Astrocyte (in vitro differentiated cells and primary cell): ENCODE measurements at places on chromosomes 11 and 22. TPM values are rescaled to one million over a fixed set of nuclear protein-coding genes. Genes with fewer than 3 reads are reported as not detected.

PVALB gene
- total RNA-seq: not detected in 2 replicates

TMEM191C gene
- total RNA-seq: 2.8 and 3.4 TPM in 2 replicates

APOL5 gene
- total RNA-seq: not detected in 2 replicates

CARD18 gene
- total RNA-seq: not detected in 2 replicates

CABP4 gene
- not detected in 2 replicates for total RNA-seq

SESN3 gene
- total RNA-seq: 85.6 and 98.1 TPM in 2 replicates

- no peak overlapping the region for H3K4me3 ChIP-seq
- no peaks in the 10 kb centered on the region for H3K36me3 ChIP-seq
- DNase-seq: no peak
- no peak overlapping the region for H3K27ac ChIP-seq
Observed at GRCh38 chr22:50169181-50169759, 1.3 kb upstream of the PANX2 start.

GRCh38 chr11:32118025-32118974 lies 27.4 kb downstream of the RCN1 start:
- peaks cover 7% of the 10 kb centered on the region for H3K4me1 ChIP-seq
- DNase-seq: peak; percentile 72
- peaks cover 4% of the 10 kb centered on the region for H3K27me3 ChIP-seq
- no peaks in the 10 kb centered on the region for H3K36me3 ChIP-seq

DNA sequence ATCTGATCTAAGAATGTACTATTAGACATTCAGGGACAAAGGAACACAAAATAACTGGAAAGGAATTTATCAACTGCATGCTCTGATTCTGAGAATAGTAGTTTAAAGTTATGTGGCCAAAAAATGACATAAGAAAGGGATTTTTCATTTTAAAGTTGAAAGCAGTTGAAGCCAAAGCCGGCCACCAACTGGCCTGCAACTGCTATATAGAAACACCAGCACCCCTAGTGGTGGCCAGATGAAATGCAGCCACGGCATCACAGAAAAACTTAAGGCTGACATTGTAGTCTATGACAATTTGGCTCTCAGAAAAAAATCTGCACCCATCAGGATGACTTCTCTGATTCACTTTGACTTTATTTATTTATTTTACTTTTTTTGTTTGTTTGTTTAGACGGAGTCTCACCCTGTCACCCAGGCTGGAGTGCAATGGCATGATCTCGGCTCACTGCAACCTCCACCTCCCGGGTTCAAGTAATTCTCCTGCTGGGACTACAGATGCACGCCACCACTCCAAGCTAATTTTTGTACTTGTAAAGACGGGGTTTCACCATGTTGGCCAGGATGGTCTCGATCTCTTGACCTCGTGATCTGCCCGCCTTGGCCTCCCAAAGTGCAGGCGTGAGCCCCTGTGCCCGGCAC lies 59.2 kb downstream of the SLC35F2 start:
- peaks cover 3% of the 10 kb centered on the region for H3K36me3 ChIP-seq
- no peaks in the 10 kb centered on the region for H3K4me1 ChIP-seq
- H3K4me3 ChIP-seq: no peak overlapping the region
- DNase-seq: peak; percentile 28
- H3K27ac ChIP-seq: no peak overlapping the region

GRCh38 chr11:46346886-46347636 lies at the start of gene DGKZ:
Gene DGKZ (plus strand): TSS chr11:46347463. CDS start chr11:46347660, 197 bp downstream.
- peak within 1 kb of the TSS; percentile 86 for H3K4me3 ChIP-seq
- peaks cover 19% of the 10 kb centered on the region for H3K4me1 ChIP-seq
- peak within 1 kb of the TSS; percentile 50 for H3K27ac ChIP-seq
- no peaks in the 10 kb centered on the region for H3K36me3 ChIP-seq
- no peaks in the 10 kb centered on the region for H3K27me3 ChIP-seq
- peak; percentile 39 for DNase-seq

DNA sequence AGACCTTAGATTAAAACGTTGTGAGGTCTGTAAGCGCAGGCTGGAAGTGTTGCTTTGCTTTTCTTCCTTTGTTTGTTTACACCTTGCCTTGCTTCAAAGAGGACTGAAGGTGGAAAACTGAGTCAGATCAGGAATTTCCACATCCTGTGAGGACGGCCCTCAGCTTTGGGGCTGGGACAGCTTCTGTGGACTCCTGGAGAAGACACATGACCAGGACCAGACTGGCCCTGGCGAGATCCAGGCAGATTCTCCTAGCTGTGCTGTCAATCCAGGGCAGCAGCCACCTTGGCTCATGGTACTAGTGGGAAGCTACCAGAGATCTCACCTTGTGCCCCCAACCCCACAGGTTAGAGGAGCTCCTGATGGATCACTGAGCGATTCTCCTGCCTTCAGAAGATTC lies 1461.9 kb downstream of the TBC1D22A start:
- H3K27me3 ChIP-seq: no peaks in the 10 kb centered on the region
- no peaks in the 10 kb centered on the region for H3K36me3 ChIP-seq
- no peak for DNase-seq
- no peaks in the 10 kb centered on the region for H3K4me1 ChIP-seq
- H3K4me3 ChIP-seq: no peak overlapping the region
- H3K27ac ChIP-seq: no peak overlapping the region

- H3K27ac ChIP-seq: no peak overlapping the region
- no peaks in the 10 kb centered on the region for H3K36me3 ChIP-seq
- H3K4me1 ChIP-seq: no peaks in the 10 kb centered on the region
- no peak for DNase-seq
- H3K4me3 ChIP-seq: no peak overlapping the region
Observed at GRCh38 chr11:7688238-7688826, 15.0 kb upstream of the CYB5R2 start.

DNA sequence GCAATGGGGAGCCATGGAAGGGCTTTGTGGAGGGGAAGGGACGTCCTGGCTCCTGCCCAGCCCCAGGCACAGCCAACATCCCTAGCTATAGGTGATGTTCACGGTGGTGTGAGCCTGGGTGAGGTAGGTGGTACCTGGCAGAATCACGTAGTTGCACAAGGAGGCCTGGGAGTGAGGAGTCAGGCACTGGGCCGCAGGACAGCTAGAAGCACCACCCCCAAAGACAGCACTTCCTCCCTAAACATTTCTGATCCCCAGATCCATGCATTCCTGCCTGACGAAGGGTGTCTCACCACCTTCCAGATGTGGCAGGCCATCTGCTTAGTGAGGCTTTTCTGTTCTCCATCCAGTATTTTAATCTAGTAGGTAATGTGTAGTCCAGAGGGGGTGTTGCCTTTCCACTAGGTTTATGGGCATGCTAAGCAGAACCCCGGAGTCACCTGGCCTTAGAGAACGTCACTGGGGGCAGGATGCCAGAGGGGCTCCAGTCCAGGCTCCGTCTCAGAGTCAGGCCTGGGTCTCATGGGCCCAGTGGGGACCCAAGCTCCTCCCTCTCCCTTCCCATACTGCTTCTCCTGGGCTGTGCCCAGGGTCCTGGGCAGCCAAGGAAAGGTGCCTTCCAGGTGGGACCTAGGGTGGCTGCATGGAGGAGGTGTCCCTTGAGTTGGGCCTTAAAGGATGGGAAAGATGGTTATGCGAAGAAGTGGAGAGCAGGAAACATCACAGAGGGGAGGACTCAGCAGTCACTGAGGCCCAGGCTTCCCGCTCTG lies 56.2 kb downstream of the OTOG start:
- H3K4me3 ChIP-seq: no peak overlapping the region
- H3K27me3 ChIP-seq: no peaks in the 10 kb centered on the region
- no peak for DNase-seq
- no peak overlapping the region for H3K27ac ChIP-seq
- H3K36me3 ChIP-seq: no peaks in the 10 kb centered on the region
- H3K4me1 ChIP-seq: no peaks in the 10 kb centered on the region

- H3K27me3 ChIP-seq: no peaks in the 10 kb centered on the region
- H3K36me3 ChIP-seq: peaks cover 4% of the 10 kb centered on the region
- no peaks in the 10 kb centered on the region for H3K4me1 ChIP-seq
- no peak for DNase-seq
Observed at GRCh38 chr11:100961633-100962032, 168.0 kb downstream of the PGR start.
